ENCODE measurements at places on chromosomes 12 and 14. TPM values are rescaled to one million over a fixed set of nuclear protein-coding genes. Genes with fewer than 3 reads are reported as not detected.

The DTX3 gene
- 44.1 TPM for total RNA-seq

The COCH gene
- total RNA-seq, result 1.8 TPM

GRCh38 chr14:22118899-22119477 lies 445.4 kb upstream of the OR4E1 start:
- no peaks in the 10 kb centered on the region for H3K27me3 ChIP-seq
- no peak overlapping the region for H3K4me3 ChIP-seq
- H3K4me1 ChIP-seq, result no peaks in the 10 kb centered on the region
- H3K27ac ChIP-seq, result no peak overlapping the region
- no peaks in the 10 kb centered on the region for H3K36me3 ChIP-seq

- no peak overlapping the region for H3K27ac ChIP-seq
- DNase-seq, result no peak
- peaks cover 25% of the 10 kb centered on the region for H3K4me1 ChIP-seq
- no peaks in the 10 kb centered on the region for H3K36me3 ChIP-seq
- H3K27me3 ChIP-seq, result no peaks in the 10 kb centered on the region
- H3K4me3 ChIP-seq, result no peak overlapping the region
Measured at GRCh38 chr14:75432411-75432810, 4.6 kb downstream of the JDP2 start.

DNA sequence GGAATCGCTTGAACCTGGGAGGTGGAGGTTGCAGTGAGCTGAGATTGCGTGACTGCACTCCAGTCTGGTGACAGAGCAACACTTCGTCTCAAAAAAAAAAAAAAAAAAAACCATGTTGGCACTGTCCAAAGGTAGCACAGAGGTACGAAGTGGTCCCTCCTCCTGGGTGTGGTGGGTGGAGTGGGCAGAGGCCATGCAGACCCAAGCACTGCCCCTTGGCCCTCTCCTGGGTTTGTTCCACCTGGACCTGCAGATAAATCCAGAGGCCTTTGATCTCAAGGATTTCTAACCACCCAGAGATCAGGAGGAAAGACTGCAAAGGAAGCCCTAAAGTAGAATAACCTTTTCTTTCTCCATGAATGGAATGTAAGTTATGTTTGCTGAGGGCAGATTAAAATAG lies 8.7 kb upstream of the GALNT6 start:
- H3K4me1 ChIP-seq, result no peaks in the 10 kb centered on the region
- H3K27ac ChIP-seq, result no peak overlapping the region
- no peak for DNase-seq
- no peaks in the 10 kb centered on the region for H3K36me3 ChIP-seq

- H3K4me3 ChIP-seq, result peak overlapping the region; percentile 32
- H3K4me1 ChIP-seq, result no peaks in the 10 kb centered on the region
- no peak for DNase-seq
- no peaks in the 10 kb centered on the region for H3K27me3 ChIP-seq
- H3K36me3 ChIP-seq, result no peaks in the 10 kb centered on the region
- H3K27ac ChIP-seq, result no peak overlapping the region
Measured at GRCh38 chr12:46830731-46831334, 5.0 kb upstream of the SLC38A4 start.

The IFI27 gene
- 390 TPM for total RNA-seq

GRCh38 chr12:93102744-93103143 lies 173.6 kb upstream of the EEA1 start:
- H3K4me1 ChIP-seq, result no peaks in the 10 kb centered on the region
- H3K36me3 ChIP-seq, result no peaks in the 10 kb centered on the region
- no peak overlapping the region for H3K4me3 ChIP-seq
- no peak overlapping the region for H3K27ac ChIP-seq
- no peaks in the 10 kb centered on the region for H3K27me3 ChIP-seq
- no peak for DNase-seq

The CCDC197 gene
- total RNA-seq, result not detected

The POLE2 gene
- 22.9 TPM for total RNA-seq

- no peak overlapping the region for H3K4me3 ChIP-seq
- DNase-seq, result no peak
- no peaks in the 10 kb centered on the region for H3K36me3 ChIP-seq
Measured at GRCh38 chr14:95222870-95223398, 65.6 kb upstream of the DICER1 start.

The PKP2 gene
- total RNA-seq, result 0.77 TPM

The TMEM120B gene
- 35.2 TPM for total RNA-seq

The PRR13 gene
- 11.0 TPM for total RNA-seq
